ENCODE measurements at places on chromosomes 6 and 20.

- no peak for DNase-seq
These were observed 222.8 kb upstream of the DTNBP1 start for GRCh38 chr6:15885624-15886023.

DNA sequence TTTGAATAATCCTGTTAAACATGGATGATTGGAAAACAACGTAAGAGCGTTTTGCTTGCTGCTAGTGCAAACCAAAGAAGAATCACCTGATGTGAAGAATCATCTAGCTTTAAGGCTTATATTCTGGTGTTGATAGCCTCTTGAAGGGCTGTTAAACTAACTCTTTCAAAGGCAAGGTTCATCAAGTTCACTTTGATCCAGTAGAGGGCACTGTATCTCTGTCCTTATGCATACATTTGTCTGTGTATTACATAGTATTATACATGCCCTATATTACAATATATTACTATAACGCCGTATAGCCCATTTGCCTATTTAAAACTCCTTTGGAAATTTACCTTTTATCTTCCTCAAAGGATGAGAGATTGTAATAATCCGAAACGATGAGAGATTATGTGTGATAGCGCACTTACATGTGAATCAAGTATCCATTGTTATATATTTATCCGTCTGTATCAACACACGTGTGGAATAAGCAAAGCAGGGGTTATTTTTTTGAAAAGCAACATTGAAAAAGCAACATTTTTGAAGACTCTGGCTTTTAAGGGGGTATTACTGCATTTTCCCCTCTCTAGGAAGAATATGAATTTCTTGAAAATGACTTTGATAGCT is 50.8 kb upstream of the NRN1 start:
- DNase-seq = peak; percentile 29

DNA sequence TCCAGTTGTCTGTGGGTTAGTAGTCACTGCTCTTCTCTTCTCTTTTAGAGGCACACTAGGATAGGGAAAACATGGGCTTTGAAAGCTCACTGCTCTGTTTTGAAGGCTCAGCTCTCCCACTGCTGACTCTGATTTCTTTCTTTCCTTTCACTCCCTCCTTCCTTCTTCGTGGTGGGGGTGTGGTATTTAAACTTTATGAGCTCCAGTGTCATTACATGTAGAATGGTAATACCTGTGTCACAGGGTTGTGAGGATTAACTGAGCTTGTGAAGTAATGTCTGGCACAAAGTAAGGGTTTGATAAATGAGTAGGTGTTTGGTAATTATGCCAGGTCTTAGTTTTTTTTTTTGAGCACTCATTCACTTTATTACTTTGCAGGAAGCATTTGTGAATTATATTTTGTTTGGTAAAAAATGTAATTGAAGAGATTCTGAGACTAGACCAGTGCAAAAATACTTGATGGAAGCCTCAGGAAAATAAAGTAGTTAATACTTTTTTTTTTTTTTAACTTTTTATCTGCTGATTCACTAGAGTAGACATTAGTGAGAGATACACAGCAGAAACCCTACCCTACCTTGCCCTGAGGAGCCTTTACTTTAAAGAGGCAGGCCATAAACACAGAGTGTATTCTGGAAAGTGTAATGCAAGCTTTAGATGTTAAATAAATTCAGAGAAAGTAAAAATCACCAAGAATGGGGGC is 17.3 kb downstream of the SMAP1 start:
- no peak for DNase-seq

- no peak for DNase-seq
These were observed 4.8 kb upstream of the GLP1R start for GRCh38 chr6:39043776-39044175.

DNA sequence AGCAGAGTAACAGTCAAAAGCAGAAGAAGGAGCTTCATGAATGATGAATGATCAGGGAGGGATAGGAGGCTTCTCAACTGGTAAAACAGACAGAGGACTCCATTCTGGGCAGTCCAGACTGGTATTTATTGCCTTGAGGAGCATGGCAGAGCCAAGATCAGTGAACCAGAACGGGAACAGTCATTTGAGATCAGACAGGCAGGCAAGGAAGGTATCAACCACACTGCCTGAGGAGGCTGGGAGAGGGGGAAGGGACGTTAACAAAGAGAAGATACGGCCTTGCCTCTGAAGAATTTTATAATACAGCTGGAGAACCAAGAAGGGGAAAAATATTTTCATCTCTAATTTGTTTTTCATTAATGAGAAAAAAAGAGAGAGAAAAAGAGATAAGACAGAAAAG is at the start of gene DEFB121:
DEFB121 (minus strand) TSS at position 101 of the 400 bp plus-strand sequence; CDS start at position 38, 63 bp downstream.
- no peak for DNase-seq

- peak; percentile 46 for DNase-seq
These were observed 34.6 kb upstream of the NKX2-2 start for GRCh38 chr20:21548390-21549035.

GRCh38 chr6:120357447-120357846 is 976.8 kb downstream of the TBC1D32 start:
- DNase-seq = no peak

DNA sequence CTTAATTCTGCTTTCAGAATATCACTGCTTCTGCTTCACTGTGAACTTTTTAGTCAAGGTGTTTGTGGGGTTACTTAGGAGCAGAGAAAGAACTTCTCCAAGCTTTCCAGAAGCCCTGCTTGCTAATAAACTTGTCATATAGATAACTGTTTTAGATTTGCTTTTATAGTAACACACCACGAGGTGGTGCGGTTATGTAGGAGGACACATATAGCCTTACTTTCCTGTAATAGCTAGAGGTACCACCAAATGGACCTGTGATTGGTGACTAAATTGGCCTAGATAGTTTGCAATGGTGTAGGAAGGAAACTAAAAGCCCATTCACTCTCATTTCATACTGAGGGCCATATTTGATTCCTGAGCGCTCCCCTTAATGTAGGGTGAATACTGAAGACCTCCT is 52.3 kb upstream of the BCLAF1 start:
- no peak for DNase-seq

- DNase-seq = no peak
These were observed 812 bp downstream of the MYMX start for GRCh38 chr6:44217332-44218143.

DNA sequence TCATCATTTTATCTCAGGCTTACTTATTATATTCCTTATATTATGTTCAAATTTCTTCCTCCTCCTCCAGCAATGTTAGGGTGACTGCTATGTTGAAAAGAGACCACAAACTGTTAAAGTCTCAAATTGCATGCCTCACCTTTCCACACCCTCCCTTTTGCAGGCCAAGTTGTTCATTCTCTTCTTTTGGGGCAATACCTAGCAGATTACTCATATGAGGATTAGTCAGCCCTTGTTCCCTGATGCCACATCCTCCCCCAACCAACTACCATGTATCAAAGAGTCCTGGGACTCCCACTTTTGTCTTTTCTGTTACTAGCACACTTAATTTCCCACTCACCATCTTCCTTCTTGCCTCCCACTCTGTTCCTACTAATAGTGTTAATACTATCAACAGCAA is 434.7 kb downstream of the BCKDHB start:
- peak; percentile 44 for DNase-seq

GRCh38 chr6:72386324-72386723 is 235.5 kb upstream of the KCNQ5 start:
- no peak for DNase-seq

- no peak for DNase-seq
These were observed 38.5 kb downstream of the RIPOR3 start for GRCh38 chr20:50652702-50653294.

DNA sequence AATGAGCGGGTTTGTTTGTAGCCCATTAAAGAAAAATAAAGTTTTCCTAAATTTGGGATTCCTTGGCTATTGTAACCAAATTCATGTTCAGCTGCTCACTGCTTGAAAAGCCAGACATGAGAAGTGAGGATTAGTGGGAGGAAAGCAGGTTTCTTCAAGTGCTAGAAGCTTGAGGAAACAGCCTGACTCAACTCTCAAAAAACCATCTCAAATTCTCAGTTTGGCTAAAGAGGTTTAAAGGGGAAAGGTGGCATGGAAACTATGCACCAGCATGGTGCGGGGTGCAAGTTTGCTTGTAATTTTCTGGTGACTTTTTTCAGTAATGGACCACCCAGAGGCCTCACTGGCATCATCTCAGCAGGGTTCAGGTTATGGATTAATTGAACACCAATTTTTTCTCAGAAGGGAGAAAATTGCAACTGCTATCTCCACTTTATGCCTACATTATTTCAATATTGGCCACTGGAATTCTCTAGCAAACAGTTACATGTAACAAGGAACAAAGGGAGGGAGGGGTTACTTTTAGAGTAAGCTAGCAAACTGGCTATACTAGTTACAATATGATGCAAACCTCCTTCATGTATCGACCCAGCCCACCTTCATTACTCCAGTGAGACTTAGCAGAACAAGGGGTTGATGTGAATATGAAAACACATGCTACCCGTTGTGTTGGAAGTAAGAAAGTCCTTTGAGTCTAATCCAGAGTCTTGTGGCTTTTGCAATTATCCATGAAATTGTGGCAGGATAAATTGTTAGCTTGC is 85.0 kb upstream of the IFNGR1 start:
- DNase-seq = no peak

- DNase-seq = no peak
These were observed 100.0 kb upstream of the DUSP22 start for GRCh38 chr6:192313-192664.

GRCh38 chr6:85287158-85287557 is 162.7 kb upstream of the NT5E start:
- no peak for DNase-seq

DNA sequence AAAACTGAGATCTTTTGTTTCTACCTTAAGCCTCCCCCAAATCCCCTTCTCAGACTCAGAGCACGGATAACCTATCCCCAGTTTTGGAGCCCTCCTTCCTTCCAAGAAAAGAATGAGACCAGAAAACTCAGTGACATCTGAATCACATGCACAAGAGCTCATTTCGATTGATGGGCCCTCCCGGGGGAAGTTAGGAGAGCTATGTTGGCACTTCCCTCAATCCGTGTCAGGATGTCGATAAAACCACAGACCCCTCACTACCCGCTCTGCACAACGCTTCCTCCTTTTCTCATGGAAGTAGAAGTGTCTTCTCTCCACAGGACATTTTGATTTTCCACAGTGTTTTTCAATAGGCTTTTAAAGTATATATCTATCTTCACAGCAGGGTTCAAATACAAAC is 332.4 kb downstream of the HACE1 start:
- DNase-seq = no peak

- no peak for DNase-seq
These were observed 481.1 kb downstream of the TFAP2B start for GRCh38 chr6:51299621-51300380.

DNA sequence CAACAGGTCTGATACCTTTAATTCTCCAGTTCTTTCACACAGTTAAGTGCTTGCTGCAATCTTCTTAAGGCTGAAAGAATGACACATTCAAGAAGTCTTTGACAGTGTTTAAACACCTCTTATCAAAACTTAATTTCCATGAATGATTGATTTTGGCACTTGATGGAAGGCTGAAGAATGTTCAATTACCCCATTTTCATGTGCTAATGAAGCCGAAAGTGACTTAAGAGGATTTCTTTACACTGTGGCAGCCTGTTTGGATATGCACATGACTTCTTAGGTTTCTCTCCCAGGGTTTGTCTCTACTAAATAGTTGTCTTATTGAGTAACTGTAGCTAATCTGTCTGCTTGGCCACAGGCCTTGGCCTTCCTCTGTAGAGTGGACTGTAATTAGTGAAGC is 81.1 kb upstream of the PRDM1 start:
- no peak for DNase-seq

- DNase-seq = no peak
These were observed 1.5 kb downstream of the SLC29A1 start for GRCh38 chr6:44224965-44225305.

- DNase-seq = no peak
These were observed 893.8 kb downstream of the QKI start for GRCh38 chr6:164308339-164308738.

DNA sequence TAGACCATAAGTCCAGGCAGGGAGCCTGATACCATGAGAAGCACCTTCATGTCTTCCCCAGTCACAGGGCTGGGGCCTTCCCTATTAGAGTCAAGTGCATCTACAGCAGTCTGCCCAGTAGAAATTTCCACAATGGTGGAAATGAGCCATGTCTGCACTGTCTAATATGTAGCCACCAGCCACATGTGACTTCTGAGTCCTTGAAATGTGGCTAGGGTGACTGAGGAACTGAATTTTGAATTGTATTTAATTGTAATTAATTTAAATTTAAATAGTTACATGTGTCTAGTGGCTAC is 300.2 kb downstream of the CLIC5 start:
- DNase-seq = no peak

Data from T-helper 1 cell (primary cell).